ENCODE measurements at places on chromosomes 3 and 15.

DNA sequence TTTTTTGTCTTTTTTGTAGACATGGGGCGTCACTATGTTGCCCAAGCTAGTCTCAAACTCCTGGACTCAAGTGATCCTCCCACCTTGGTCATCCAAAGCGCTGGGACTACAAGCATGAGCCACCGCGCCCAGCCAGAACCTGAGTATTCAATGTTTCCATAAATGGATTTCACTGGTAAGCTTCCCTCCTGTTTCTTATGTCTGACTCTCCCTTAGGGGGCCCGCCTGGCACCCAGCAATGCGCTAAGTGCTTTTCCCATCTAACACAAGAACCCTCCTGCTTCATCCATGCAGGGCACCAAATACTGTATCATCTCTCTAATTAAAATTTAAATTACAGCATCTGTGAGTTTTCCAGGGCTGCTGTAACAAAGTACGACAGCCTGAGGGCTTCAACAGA is 44.9 kb downstream of the KLF15 start:
- DNase-seq = no peak

- no peak for DNase-seq
These were observed 415.0 kb downstream of the PDCD6IP start for GRCh38 chr3:34213478-34213877.

DNA sequence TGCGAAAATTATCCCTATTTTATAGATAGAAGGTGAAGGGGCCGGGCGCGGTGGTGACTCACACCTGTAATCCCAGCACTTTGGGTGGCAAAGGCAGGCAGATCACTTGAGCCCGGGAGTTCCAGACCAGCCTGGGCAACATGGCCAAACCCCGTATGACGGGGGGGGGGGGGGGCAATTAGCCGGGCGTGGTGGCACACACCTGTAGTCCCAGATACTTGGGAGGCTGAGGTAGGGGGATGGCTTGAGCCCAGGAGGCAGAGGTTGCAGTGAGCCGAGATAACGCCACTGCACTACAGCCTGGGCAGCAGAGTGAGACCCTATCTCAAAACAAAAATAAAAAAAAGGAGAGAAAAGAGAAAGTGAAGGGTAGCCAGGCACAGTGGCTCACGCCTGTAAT is 1.4 kb downstream of the AAGAB start:
- DNase-seq = no peak

- DNase-seq = no peak
These were observed 68.9 kb downstream of the MINDY2 start for GRCh38 chr15:58840048-58840447.

- no peak for DNase-seq
These were observed 18.2 kb upstream of the ZBTB20 start for GRCh38 chr3:115165266-115165665.

DNA sequence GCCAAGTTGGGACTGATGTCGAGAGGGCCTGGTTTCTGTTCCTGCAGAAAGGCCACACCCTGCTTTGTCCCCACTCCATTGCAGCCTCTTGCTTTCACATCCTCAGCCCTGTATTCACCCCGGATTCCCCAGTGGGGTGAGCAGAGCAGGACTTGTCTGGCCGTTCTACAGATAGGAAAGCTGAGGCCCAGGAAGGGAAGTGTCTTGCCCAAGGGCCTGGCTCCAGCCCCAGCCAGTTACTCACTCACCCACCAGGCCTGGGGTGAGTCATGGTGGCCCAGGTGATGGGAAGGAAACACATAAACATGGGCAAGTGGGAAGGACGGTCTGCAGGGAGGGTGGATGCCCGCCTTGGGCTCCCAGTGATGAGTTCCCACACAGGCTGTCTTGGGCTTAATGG is 6.1 kb upstream of the DUSP7 start:
- DNase-seq = no peak

DNA sequence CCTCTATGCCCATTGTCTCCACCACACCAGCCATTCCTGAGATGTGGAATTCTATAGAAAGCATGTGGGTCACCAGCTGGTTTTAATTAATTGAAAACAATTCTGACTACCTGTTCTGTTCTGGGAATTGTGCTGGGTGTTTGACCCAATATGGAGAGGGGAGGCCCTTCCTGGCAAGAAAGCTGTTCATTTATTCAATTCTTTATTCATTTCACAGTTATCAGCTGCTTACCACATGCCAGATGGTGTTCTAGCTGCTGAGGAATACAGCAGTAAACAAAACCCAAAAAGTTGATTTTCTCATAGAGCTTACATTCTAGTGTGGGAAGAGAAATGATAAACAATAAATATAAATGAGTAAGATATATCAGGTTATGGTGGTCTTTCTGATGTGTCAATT is 296.1 kb upstream of the RASGRP1 start:
- DNase-seq = no peak

GRCh38 chr3:55489798-55490132 is 2.7 kb upstream of the WNT5A start:
- no peak for DNase-seq

- no peak for DNase-seq
These were observed 482.2 kb upstream of the PDZRN3 start for GRCh38 chr3:74106925-74107324.

GRCh38 chr15:31245756-31246155 is 80.9 kb upstream of the KLF13 start:
- DNase-seq = no peak

DNA sequence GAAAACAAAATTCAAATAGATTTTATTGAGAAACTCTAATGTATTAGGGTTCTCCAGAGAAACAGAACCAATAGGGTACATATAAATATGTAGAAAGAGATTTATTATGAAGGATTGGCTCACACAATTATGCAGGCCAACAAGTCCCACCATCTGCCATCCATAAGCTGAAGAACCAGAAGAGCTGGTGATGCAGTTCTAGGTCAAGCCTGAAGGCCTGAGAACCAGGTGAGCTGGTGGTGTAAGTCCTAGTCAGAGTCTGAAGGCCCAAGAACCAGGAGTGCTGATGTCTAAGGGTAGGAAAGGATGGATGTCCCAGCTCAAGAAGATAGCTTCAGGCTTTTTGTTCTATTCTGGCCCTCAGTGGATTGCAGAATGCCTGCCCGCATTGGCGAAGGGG is 2.6 kb upstream of the NFKBIZ start:
- no peak for DNase-seq

- DNase-seq = no peak
These were observed 225.5 kb upstream of the IL12A start for GRCh38 chr3:159763011-159763601.

GRCh38 chr3:78888635-78889034 is 879.2 kb downstream of the ROBO1 start:
- DNase-seq = no peak

- no peak for DNase-seq
These were observed 56.1 kb downstream of the CCNL1 start for GRCh38 chr3:157103860-157104259.

GRCh38 chr3:24541935-24542334 is 47.3 kb upstream of the THRB start:
- no peak for DNase-seq

GRCh38 chr15:95013381-95013780 is 782.0 kb downstream of the MCTP2 start:
- no peak for DNase-seq

DNA sequence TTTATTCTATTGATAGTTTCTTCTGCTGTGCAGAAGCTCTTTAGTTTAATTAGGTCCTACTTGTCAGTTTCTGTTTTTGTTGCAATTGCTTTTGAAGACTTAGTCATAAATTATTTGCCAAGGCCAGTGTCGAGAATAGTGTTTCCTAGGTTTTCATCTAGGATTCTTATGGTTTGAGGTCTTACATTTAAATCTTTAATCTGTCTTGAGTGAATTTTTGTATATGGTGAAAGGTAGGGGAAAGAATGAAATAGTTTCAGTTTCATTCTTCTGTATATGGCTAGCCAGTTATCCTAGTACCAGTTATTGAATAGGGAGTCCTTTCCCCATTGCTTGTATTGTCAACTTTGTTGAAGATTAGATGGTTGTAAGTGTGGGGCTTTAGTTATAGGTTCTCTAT is 10.6 kb upstream of the GCSAM start:
- DNase-seq = no peak

DNA sequence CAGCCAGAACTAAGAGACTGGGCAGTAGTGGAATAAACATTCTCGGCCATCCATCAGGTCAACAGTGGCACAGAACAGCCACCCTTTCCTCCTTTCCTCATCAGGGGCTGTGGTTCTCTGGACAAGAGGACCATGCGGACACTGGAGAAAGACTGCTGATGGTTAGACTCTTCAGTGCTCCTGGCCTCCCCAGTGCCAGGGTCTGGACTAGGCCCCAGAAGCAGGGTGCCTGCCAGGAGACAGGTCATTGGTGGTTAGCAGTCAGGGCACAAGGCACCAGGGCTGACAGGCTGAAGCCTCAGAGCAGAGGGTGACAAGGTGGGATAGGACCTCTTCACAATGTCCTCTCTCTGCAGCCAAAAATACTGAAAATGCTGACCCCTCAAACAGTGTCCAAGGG is 30.1 kb downstream of the POC1A start:
- DNase-seq = no peak

DNA sequence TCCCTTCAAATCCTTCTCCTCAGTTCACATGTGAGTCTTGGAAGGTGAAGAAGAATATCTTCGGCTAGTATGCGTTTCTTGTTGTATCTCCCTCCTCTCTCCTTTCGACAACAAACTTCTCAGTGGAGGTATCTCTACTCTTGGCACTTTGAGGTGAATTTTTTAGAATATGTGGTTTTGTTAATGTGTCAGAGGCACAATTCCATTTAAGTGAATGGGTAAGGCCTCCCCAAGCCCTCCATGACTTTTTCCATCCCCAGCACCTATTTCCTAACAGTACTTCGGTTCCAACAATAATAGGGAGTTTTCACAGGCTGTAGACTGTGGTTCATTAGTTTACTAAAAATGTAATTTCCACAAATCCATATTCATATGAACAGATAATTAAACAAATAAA is 74.2 kb downstream of the TM4SF4 start:
- no peak for DNase-seq

DNA sequence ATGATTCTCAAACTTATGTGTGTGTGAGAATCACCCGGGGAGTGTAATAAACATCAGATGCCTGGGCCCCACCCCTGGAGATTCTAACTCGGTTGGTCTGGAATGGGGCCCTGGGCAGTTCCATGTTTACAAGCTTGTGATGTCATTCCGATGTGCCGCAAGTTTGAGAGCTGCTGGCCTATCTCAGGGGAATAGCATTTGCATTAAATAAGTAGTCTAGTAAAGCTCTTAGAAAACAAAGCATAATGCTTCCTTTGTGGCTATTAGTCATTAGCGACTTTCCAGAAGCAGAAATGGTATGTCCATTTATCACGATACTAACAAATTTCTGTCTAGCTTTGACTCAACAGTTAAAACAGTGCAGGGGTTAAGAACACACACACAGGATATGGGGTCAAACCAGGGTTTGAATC is 20.9 kb downstream of the PGBD4 start:
- no peak for DNase-seq

DNA sequence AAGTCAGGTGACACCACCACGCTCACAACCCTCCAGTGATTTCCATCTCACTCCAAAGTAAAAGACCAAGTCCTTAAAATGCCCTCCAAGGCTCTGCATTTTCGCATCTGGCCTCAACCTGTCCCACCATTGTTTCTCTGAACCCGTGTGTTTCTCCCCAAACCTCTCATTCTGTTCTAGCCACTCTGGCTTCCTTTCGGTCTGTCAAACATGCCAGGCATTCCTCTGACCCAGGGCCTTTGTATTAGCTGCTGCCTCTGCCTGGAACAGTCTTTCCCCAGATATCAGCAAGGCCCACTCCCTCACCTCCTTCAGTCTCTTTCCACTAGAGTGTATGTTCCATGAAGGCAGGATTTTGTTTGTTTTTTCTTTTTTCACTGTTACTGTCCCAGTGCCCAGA is 16.0 kb downstream of the MAP2K5 start:
- no peak for DNase-seq

- no peak for DNase-seq
These were observed 45.5 kb downstream of the PTH1R start for GRCh38 chr3:46922871-46923558.

- no peak for DNase-seq
These were observed 18.8 kb upstream of the FAM81A start for GRCh38 chr15:59419170-59419569.

DNA sequence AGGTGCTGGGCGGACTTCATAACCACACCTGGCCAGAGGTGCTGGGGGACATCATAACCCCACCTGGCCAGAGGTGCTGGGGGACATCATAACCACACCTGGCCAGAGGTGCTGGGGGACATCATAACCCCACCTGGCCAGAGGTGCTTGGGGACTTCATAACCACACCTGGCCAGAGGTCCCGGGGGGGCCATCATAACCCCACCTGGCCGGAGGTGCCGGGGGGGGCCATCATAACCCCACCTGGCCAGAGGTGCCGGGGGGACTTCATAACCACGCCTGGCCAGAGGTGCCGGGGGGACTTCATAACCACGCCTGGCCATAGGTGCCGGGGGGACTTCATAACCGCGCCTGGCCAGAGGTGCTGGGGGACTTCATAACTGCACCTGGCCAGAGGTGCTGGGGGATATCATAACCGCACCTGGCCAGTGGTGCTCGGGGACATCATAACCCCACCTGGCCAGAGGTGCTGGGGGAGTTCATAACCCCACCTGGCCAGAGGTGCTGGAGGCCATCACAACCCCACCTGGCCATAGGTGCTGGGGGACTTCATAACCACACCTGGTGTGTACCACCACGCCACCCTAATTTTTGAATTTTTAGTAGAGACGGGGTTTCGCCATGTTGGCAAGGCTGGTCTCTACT is 10.7 kb upstream of the TUBGCP5 start:
- DNase-seq = no peak

- no peak for DNase-seq
These were observed 97.6 kb downstream of the TPRG1 start for GRCh38 chr3:189269365-189269764.

GRCh38 chr3:143753456-143753855 is 94.8 kb downstream of the SLC9A9 start:
- no peak for DNase-seq

GRCh38 chr15:88635318-88635717 is 3.5 kb upstream of the ISG20 start:
- DNase-seq = no peak

DNA sequence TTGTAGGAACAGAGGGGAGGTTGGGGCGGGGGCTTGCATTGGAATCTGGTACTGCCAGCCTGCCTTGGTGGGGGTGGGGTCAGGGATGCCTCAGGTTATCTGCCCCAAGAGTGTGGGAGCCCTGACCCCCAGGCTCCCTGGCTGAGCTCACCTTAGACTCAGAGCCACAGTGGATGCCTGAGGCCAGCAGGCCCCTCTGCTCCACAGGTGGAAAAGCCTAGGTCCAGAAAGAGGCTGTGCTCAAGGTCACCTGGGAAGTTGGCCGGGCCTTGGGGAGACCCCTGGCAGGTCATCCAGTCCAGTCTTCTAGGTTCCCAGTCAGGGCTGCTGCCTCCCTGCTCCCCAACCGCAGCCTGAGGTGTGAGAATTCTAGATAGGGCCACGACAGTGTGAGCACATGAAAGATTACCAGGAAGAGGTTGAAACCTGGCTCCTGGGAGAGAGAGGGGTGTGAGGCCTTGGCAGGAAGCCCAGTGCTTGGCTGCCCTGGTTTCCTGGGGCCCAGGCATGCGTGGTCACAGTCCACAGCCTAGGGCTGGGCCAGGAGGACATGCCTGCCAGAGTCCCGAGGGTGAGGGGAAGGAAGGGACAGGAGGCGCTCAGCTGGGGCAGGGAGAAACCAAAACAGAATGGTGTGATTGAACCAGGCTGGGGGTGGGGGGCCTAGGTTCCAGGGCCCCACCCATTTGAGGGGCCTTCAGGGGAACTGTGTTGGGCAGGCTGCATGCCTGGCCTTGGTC is 4.9 kb downstream of the HDAC11 start:
- DNase-seq = no peak

- DNase-seq = no peak
These were observed 31.6 kb downstream of the SAXO2 start for GRCh38 chr15:82294061-82294690.

GRCh38 chr3:32216172-32216783 is 22.2 kb upstream of the CMTM8 start:
- no peak for DNase-seq
